ENCODE measurements at places on chromosomes 7 and 10.

DNA sequence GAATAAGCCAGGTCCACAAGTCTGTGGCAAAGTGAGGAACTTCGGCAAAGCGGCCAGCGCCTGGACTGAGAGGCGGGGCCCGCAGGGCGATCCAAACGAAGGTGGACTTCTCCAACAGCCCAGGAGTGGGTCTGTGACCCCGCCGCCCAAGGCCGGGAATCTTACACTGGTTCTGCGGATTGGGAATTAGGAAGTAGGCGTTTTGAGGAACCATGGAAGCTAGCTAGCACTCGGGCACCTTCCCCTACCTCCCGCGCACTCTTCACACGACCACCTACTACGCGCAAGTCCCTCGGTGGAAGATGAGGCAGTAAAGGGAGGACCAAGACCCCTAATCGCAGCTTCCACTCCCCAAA lies 570 bp upstream of the ARF5 start:
- no peak for DNase-seq

- DNase-seq, result no peak
Measured at GRCh38 chr7:34162677-34163076, 257.3 kb downstream of the BMPER start.

- no peak for DNase-seq
Measured at GRCh38 chr10:52672880-52673279, 99.7 kb downstream of the MBL2 start.

- DNase-seq, result no peak
Measured at GRCh38 chr10:101157756-101158458, 26.8 kb downstream of the TLX1 start.

- DNase-seq, result no peak
Measured at GRCh38 chr10:15719049-15719898, 448 bp downstream of the ITGA8 start.

DNA sequence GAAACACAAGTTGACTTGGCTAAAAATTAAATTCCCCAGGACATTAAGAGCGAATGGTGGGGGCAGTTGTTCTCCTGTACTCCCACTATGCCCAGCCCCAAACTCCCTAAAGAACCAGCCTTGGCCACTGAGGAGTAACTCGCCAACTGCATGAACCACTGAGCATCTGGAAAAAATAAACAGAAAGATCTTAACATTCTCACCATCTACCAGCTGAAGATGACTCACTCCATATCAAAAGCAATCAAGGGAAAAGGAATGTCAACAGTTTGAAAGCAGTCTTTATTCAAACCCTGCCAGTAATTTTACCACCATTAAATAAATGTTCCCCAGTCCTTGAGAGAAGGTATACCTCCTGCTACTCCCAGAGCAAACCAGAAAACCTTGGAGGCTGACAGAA lies 45.4 kb downstream of the CTTNBP2 start:
- no peak for DNase-seq

- no peak for DNase-seq
Measured at GRCh38 chr7:22110881-22111280, 165.2 kb upstream of the CDCA7L start.

DNA sequence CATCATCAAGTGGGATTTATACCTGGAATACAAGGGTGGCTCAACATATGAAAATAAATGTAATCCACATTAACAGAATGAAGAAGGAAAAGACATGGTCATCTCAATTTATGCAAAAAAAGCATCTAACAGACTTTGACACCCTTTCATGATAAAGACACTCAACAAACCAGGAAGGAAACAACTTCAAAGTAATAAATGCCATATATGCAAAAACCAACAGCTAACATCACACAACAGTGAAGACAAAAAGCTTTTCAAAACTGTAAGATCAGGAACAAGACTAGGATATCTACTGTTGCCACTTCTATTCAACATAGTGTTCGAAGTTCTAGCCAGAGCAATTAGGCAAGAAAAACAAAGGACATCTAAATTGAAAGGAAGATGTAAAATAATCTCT lies 22.9 kb downstream of the TNPO3 start:
- no peak for DNase-seq

- DNase-seq, result no peak
Measured at GRCh38 chr10:88898727-88899126, 18.7 kb downstream of the STAMBPL1 start.

DNA sequence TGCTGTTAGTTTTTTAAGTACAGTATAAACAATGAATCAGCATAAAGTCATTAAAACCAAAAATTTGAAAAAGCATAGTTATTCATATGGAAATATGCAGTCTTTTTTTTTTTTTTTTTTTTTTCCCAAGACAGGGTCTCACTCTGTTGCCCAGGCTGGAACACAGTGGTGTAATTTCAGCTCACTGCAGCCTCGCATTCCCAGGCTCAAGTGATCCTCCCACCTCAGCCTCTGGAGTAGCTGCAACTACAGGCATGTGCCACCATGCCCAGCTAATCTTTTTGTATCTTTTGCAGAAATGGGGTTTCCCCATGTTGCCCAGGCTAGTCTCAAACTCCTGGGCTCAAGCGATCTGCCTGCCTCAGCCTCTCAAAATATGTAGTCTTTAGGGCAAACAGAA lies 182.0 kb downstream of the SEMA3E start:
- no peak for DNase-seq

GRCh38 chr7:80197627-80198026 lies 63.0 kb downstream of the GNAI1 start:
- DNase-seq, result no peak

- DNase-seq, result no peak
Measured at GRCh38 chr10:30812018-30812851, 182.7 kb upstream of the LYZL2 start.

DNA sequence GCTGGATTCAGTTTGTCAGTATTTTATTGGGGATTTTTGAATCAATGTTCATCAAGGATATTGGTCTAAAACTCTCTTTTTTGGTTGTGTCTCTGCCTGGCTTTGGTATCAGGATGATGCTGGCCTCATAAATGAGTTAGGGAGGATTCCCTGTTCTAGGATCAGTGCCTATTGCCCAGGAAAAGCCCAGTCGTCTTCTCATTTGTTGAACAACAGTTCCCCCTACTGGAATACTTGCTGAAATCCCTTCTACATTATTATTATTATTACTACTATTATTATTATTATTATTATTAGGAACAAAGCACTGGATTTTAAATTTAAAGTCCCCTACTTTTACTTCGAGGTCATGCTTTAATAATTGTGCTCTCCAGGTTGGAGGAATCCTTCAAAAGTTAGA lies 528.9 kb downstream of the MAGI2 start:
- no peak for DNase-seq

DNA sequence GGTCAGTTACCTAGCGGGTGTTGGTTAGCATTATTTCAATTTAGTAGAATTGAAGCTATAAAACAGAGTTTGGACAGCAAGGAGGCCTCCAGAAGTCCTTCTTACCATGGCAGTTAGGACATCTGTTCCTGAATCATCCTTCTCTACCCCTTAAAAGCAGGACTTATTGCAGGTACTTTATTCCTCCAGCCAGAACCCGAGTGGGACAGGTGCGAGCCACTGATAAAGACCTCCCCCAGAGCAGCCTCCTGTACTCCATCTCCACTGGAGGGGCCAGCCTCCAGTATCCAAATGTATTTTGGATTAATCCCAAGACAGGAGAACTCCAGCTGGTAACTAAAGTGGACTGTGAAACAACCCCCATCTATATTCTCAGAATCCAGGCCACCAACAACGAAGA lies 54.6 kb downstream of the CDHR3 start:
- DNase-seq, result no peak

DNA sequence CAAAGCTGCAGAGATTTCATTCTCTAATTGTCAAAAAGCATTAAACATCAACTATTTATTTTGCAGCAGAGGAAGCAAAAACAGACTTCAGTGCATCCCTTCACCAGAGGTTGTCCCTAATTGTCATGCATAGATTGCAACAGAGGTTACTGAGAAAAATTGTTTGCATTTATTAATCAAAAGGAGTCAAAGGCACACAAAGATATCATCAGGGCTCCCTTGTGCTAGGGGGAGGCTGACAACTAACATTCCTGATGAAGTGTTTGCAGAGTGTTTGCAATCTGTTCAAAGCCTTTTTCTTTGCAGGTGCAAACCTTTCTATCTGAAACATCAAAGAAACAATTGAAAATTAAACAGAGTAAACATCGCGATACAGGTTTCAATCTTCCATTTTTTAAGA lies 227.5 kb downstream of the TEX36 start:
- DNase-seq, result no peak

DNA sequence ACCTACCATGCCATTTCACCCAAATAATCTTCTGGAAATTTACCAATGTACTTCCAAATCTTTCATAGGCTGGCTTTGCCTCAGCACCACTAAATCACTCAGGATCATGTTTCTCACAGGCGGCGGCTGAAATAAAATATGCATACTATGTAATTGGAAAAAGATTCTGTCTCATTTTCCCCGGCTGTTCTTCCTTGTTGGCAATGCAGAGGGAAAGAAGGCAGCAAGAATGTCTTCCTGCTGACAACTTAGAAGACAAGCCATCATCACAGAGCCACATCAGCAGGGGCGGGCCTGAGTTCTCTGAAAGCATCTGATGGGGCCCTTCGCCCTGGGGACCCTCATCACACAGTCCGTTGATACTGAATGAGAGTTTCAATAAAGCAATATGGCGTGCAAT lies 39.2 kb upstream of the COL1A2 start:
- DNase-seq, result no peak

DNA sequence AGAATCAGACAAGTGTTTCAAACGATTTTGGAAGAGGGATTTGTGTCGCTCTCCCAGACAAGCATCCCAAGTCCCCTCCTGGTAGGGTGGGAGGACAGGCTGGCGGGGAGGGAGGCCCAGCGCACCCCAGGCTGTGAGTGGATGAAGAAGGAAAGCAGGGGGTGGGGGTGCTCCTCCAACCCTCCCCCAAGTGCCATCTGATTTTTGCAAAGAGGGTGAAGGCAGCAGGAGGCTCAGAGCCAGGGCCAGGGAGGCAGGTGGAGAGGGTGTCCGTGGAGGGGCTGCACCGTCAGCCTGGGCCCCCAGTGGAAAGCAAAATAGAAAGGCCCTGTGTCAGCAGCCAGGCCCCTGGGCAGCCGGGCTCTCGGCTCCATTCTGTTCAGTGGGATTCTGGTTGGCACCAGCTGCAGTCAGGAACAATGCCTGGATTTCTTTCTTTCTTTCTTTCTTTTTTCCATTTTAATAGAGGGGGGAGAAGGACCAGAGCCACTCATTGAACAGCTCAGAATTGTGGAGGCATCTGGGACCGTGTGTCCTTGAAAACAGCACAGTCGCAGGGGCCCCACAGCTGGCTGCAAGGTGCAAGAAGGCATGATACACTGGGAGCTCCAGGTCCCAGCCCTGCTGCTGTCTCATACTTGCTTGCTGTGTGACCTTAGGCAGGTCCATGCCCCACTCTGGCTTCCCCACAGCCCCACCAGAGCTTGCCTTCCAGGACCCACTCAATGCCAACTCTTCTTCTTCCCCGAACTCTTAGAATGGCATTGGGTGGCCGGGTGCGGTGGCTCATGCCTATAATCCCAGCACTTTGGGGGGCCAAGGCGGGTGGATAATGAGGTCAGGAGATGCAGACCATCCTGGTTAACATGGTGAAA lies 7.1 kb upstream of the ZMIZ1 start:
- no peak for DNase-seq

GRCh38 chr10:74415146-74415839 lies 264.3 kb downstream of the ADK start:
- DNase-seq, result no peak

- no peak for DNase-seq
Measured at GRCh38 chr10:118590334-118590733, 5.1 kb downstream of the PRLHR start.

DNA sequence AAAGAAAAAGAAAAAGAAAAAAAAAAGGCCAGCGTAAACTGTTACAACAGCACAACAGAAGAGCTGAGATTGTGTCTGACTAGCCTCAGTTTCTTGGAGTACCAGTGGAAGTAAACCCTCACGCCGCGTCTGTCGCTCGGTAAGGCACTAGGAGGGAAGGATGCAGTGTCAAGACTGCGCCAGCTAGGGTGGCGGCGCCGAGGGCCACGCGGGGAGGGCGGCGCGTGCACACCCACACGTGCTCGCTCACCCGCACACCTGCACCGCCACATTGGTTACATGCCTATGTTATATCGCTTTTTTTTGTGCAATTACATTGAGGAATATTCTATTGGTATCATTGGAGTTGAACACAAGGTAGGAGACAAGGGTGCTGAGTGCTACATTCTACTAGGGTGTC lies 48.2 kb downstream of the CLEC2L start:
- no peak for DNase-seq

DNA sequence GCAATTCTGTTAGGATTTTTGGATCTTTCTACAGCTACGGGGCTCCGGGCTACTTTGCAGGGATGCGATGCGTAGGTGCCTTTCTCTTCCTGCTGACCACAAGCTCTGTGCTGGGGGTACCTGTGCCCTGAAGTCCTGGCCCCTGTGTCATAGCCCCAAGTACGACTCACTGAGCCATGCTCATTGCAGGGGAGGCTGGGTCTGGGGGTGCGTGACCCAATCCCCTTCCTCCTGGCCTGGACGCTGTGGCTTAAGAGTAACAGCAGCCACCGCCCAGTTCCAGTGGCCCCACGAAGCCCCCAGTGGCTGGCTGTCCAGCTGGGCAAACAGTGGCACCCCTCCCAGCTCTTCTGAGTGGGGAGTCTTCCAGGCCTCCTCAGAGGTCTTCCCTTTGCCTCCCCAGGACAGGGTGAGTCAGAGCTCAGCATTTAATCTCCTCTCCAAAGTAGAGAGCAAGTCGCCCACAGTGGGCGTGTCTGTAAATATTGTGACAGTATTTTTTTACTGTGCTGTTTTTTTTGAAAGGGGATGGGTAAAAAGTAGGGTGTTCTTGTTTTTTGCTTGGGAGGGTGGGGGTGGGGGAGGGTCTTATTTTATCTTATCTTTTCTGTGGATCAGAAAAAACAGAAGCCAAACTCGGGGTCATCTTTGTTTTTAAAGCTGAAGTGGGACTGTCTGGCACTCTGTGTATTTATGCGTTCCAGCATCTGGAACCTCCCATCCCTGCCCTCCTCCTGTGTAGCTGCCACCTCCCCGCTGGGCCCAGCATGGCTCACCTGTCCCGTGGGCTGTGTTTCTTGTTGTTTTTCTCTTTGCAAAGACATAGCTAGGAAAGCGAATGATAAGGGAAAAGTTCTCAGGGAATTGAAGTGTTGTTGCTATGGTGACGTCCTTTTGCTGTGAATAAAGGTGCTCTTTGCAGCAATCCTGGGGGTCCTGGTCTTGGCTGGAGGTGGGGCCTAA lies 8.2 kb downstream of the LFNG start:
- no peak for DNase-seq

DNA sequence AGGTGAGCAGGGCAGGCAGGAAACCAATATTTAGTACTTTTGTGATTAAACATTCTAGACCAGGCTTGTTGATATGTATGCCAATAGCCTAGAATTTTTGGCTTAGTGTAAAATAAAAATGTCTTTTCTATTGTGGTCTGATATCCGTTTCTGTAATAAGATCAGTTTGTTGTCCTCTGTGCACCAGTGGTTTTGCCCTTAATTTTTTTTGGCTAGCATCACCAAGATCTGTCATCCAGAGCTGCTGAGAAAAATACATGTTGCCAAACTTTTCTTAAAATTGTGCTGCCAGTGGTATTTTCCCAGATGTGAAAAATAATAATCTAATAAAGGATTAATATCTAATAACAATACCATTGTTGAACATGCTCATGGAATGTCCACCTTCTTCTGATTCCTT lies 115.6 kb downstream of the TWIST1 start:
- no peak for DNase-seq

Measured in bone marrow (tissue), 2 donors.